GM12865 (cell line): ENCODE measurements at places on chromosomes 3 and 15.
A peak's percentile ranks its signal among the peaks of the same experiment; 100 is the strongest.

DNA sequence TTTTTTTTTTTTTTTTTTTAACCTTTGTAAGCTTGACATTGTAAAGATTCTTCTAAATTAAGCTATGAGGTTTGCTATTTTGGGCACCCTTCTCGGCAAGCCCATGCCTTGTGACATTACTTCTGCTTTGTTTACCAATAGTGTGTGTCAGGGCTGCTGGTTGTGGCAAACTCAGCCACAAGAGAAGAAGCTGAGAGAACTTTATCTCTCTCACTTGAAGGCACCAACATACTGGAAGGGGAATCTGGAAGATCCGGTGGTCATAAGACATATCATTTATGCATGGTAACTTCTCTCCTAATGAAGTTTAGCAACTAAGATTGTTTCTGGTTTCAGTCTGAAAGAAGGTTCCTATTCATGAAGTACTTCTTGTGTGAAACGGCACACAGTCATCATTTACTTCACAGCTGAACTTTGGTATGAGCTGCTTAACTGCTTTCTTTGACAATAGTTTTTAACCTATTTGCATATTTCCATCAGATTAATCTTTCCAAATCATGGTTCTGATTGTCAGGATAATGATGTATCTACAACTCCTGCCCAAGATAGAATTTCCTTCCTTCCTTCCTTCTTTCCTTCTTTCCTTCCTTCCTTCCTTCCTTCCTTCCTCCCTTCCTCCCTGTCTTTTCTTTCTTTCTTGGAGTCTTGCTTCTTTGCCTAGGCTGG is 189.3 kb downstream of the NFKBIZ start:
- peak; percentile 73 for DNase-seq

DNA sequence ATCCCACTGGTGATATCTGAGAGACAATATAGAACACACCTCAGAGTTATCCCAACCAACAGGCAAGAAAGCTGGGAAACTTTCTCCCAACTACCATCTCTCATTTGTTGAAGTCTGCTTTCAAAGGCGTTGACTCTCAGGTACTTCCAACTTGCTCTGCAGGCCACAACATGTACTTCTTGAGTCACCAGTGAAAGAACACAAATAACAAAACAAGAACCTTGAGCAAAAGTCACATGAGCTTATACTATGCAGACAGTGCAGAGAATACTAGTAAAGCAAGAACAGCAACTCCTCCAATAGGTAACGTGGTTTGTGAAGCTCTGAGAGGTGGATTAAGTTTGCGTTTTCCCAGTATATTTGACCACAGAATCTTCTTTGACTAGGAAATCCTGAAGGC is 20.6 kb downstream of the SNTN start:
- DNase-seq, result no peak

- DNase-seq, result no peak
These were observed 140.1 kb downstream of the SMAD6 start for GRCh38 chr15:66841953-66842681.

GRCh38 chr3:87435926-87436620 is 159.7 kb upstream of the POU1F1 start:
- DNase-seq, result no peak

GRCh38 chr3:11447584-11448200 is 175.5 kb downstream of the ATG7 start:
- no peak for DNase-seq

GRCh38 chr3:185152410-185153170 is at the start of gene C3orf70:
Gene C3orf70 (minus strand): TSS chr3:185153060. CDS start chr3:185152823, 237 bp downstream.
- peak; percentile 43 for DNase-seq

DNA sequence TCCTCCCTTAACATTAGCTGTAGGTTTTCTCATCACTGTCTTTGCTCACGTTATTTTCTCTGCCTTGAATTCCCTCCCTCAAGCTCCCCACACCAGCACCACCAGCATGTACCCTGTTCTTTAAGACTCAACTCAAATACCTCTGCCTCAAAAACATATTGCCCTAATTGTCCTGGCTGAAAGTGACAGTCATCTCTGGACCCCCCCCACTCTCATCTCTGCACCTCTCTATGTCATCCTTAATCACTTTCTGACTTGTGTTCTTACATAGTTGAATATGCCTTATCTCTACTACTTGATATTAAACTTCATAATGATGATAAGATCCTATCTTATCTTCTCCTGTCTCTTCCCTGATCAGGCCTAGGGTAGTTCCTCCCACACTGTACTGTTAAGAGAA is 345.2 kb upstream of the TPRG1 start:
- DNase-seq, result no peak

- no peak for DNase-seq
These were observed 6.6 kb upstream of the ATP11B start for GRCh38 chr3:182786564-182787196.

GRCh38 chr15:72227720-72228119 is 3.3 kb downstream of the PKM start:
- peak; percentile 21 for DNase-seq

GRCh38 chr15:73908822-73909122 is 17.5 kb upstream of the LOXL1 start:
- DNase-seq, result no peak

DNA sequence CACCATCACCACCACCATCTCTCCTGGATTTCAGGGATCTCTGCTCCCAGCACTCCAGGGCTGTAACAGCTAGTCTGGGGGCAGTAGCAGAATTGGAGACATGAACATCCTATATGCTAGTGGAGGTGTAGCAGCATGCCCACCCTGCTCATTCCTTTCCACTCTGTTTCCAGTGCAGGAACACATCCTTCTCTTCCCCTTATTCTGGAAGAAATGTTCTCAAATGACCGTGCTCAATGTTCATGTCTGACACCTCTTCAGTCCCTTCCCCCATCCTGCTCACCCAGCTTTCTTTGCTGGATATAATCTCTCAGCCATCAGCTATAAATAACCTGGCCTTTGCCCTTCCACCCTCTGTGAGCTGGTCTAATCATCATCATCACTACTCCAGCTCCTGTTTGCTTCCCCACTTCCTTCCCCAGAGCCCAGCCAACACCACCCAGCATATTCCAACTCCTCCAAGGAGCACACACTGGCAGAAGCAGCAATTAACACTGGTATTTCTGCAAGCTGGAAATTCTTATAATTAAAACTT is 31.1 kb downstream of the DCLK3 start:
- DNase-seq, result no peak

- DNase-seq, result peak; percentile 18
These were observed 1.6 kb upstream of the PPM1L start for GRCh38 chr3:160754371-160754854.

DNA sequence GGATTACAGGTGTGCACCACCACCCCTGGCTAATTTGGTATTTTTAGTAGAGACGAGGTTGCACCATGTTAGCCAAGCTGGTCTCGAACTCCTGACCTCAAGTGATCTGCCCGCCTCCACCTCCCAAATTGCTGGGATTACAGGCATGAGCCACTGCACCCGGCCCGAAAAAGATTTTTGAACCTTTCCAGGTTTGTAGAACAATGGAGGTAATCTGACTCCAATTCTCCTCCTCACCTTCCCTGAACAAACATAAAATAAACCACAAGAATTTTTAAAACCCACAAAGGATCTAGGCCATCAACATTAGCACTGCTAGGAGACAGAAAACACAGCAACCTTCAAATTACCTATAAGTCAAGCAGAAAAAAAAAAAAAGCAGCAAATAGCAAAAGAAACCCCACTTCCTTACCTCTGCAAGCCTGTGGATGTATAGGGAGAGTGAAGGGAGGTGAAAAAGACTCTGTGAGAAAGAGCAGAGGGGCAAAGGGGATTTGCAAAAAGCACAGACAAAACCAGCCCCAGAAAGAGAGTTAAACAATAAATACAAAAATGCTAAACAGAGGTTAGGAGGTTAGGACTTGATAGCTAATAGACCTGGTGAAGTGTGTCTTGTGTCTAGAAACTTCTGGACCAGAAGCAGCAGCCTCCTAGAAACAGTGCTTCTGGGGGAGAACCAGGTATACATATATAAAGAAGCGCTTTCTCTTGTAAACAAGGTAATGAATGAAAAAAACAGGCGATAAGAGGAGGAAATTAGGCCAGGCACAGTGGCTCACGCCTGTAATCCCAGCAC is 32.1 kb downstream of the TFDP2 start:
- no peak for DNase-seq

DNA sequence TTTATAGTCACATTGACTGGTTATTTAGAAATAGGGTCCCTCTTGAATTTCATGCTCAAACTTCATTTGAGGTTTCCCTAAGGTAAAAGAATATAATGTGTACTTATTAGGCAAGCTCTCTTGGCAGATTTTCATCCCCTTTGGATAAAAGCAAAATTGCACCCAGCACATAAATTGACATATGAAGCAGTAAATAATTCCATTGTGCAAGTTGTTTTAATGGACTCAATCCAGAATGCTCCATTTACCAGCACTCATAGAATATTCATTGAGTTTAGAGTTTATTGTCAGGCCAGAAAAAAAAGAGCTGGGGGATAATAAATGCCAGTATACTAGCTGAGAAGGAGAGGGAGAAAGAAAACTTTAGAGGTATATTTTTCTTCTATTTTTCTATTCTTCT is 136.8 kb downstream of the TPRG1 start:
- no peak for DNase-seq

- DNase-seq, result peak; percentile 4
These were observed 278.5 kb upstream of the UMPS start for GRCh38 chr3:124451630-124452317.

- DNase-seq, result no peak
These were observed 29.8 kb upstream of the FAH start for GRCh38 chr15:80123034-80123433.

DNA sequence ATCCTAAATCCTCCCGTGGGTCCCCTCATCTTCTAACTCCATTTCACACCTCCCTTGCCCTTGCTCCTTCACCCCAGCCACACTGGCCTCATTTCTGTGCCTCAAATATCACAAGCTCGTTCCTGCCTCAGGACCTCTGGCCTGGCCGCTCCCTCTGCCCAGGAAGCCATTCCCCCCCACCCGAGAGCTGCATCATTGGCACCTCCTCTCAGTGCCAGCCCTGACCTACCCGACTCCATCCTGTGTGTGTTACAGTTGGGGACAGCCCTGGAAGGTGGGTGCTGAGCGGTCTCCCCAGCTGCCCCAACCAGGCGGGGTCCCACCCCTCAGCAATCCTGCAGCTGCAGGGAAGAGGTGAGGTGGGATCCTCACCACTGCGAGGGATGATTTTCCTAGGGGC is 14.5 kb downstream of the PLXND1 start:
- no peak for DNase-seq

GRCh38 chr15:62035256-62035924 is 24.9 kb downstream of the VPS13C start:
- DNase-seq, result no peak

DNA sequence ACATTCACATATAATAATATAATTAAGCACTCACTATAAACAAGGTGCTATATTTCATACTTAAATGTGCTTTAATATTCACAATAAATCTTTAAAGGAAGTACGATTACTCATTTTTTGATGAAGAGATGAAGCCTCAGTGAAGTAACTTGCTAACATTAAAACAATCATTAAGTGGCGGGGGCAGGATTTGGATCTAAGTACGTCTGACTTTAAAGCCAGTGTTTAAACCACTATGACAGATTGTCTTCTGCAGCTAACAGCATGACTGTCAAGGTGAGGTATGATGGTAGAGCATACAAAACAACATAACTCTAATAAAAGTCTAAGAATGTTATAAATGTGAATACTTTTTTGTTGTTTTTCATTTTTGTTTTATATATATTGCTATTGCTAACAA is 862.1 kb downstream of the ROBO1 start:
- no peak for DNase-seq

DNA sequence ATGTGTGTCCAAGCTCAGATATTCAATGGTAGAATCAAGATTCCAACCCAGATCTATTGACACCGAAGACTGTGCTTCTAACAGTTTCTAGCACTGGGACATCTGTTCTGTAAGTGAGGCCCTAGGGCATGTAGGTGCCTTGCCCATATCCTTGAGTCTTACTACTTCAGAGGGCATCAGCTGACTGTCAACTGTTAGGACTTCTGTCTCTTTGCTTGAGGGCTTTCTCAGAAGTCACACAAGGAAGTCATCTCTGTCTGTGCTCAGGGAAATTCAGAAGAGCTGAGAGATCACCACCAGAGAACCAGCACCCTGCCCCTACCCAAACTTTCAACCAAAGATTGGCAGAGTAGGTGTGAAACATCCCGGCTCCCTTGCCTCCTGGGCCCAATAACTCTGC is 403.6 kb upstream of the PROK2 start:
- DNase-seq, result no peak

DNA sequence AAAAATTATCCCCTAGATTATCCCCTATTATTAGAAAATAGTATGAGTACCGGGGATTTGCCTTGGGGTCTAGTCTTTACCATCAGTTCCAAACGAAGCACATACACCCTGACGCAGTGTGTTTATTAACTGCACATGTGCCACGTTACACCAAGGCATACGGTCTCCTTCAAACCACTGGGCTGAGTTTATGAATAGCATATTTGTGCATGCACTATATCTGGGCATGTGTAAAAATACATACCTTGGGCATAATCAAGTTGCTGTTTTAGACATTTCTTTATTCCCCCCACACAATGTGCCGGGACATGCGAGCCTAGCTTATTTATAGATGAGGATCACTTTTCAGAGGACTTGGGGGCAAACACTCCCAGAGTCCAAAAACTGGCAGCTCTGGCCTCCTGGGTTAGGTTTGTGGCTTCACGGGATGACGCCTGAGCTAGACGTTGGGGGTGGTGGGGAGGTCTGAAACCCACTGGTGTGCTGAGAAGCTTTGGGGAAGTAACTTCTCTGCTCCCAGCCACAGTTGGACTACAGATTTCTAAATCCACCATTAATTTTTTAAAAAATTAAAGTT is 16.2 kb downstream of the IGDCC4 start:
- DNase-seq, result no peak

- DNase-seq, result no peak
These were observed 11.9 kb upstream of the PARL start for GRCh38 chr3:183896610-183897009.

DNA sequence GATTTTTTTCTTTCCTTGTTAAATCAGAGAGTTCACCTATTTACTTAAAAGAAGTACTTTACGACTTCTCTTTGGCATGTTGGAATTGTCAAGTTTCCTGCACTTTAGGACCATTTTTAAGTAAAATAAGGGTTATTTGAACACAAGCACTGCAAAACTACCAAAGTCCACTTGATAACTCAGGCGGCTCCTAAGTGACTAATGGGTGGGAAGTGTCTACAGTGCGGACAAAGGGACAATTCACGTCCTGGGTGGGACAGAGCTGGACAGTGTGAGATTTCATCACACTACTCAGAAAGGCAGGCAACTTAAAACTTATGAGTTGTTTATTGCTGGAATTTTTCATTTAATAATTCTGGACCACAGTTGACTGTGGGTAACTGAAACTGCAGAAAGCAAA is 590.2 kb upstream of the UBE2E2 start:
- no peak for DNase-seq

GRCh38 chr3:535566-536416 is 339.2 kb downstream of the CHL1 start:
- DNase-seq, result no peak

- peak; percentile 86 for DNase-seq
These were observed 27.7 kb upstream of the SSR3 start for GRCh38 chr3:156582532-156583183.

GRCh38 chr3:79767194-79767904 is 449 bp downstream of the ROBO1 start:
- no peak for DNase-seq
